ENCODE measurements at places on chromosomes 2 and 18.
A peak's percentile ranks its signal among the peaks of the same experiment; 100 is the strongest.

DNA sequence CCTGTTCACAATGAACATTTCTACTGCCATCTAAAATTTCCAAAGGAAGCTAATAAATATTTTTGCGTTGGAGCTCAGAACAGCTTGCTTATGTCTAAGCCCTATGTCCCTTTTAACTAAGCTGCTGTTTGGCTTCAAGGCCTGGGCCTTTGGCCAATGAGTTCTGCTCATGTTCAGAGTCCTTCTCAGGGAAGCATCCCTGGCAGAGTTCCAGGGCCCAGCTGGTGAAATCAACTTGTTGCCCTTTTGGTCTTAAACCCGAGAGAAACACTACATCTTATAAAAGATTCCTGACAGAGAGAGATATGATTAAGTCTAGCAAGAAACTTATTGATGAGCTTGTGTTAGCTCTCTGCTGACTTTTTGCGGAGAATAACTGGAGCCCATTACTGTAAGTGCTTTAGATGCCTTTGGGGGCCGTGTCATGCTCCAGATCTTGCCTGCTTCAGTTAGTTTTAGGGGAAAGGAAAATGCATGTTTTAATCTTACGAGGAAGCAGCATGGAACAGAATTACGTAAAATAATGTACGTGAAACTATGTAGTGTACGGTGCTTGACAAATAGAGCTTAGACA is 102.5 kb upstream of the NOSTRIN start:
- peak; percentile 94 for DNase-seq

DNA sequence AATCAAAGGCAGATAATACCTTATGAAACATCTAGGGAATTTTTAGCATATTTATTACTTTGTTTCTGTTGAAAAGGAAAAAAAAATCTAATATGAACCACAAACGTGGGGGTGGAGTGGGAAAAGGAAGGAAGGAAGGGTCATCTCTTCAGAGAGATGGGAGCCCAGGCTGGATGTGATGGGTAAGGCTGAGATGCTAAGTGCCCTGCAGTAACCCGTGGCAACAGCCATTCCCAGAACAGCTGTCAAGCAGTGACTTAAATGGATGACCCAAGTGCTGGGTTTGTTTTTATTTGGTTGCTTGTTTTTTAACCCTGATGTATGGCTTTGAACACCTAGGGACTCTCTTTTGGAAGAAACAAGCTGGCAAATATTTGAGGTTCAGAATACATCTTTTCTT is 50.7 kb upstream of the KLF7 start:
- DNase-seq, result no peak

- no peak for DNase-seq
Observed at GRCh38 chr2:150471813-150472510, 15.5 kb downstream of the RND3 start.

DNA sequence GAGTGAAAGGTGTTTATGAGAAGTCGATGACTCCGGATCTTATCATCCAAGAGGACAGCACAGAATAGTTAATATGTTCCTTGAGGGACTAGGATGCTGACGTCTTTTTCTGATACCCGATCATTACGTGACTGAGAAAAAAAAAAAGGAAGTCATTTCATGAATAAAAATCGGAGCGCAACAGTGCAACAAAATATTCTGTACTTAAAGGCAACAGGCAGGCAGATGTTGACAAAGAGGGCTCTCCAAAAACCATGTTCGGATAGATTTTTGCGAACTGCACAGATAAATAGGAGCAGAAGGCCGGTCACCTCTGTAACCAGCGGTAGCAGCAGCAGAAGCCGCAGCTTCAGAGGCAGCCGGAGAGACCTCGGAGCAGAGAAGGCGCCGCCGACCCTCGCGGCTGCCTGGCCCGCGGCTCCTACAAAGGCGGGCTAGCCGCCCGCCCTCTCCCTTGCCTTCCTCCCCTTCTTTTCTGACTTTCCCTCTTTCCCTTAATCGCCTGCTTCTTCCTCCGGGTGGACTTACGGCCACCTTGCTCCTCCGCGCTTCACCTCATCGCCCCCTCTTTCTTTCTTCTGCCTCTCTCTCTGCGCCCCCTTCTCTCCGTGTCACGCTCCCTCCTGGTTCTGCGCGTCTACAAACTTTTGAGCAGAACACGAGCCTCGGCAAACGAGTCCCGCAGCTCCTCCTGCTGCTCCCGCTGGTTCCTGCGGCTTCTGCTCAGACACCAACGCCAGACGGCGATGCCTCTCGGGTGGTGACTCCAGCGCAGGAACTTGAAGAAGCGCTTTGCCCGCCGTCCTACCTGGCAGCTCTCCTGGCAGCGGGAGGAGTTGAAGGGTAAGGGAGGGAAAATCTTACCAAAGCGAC is at the start of gene ADCYAP1:
ADCYAP1 (plus strand) TSS at position 654 of the 873 bp plus-strand sequence. CDS start 516 bp downstream, outside the sequence.
- no peak for DNase-seq

- no peak for DNase-seq
Observed at GRCh38 chr2:194182888-194183287, 1474.1 kb upstream of the SLC39A10 start.

- peak; percentile 59 for DNase-seq
Observed at GRCh38 chr18:23619388-23619881, 33.1 kb upstream of the NPC1 start.

DNA sequence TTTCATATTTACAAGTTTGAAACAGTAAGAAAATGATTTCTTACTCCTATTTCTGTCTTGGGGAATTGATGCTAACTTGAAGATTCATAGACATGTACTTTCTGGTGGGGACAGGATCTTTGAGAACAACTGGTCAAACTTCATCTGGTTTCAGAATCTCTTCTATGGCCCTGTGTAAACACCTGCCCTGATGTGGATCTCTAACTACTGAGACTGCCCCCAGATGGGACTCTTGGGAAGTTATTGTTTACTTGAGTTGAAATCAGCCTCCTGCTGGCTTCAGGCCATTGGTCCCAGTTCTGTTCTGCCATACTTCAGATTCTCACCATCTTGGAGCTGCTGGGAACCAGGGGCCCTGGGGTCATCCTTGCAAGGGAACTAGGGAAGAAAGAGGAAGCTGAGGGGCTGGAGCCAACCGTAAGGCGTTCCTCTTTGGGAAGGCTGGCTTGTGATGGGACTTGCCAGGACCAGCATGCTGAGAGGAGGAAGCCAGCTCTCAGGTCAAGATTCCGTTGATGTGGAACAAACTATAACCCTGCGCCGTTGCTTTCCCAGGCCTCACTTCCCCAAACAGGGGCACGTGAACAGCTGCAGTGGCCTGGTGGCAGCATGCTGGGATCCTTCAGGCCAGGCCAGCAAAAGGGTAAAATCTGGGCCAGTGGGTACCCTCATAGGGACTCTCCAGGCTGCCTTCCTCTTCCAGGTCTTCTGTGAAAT is 135.5 kb upstream of the CXCR4 start:
- DNase-seq, result no peak

GRCh38 chr18:8300751-8301410 is 308.4 kb upstream of the RAB12 start:
- no peak for DNase-seq

- DNase-seq, result no peak
Observed at GRCh38 chr2:202965810-202966460, 48.7 kb upstream of the NBEAL1 start.

GRCh38 chr2:241649404-241649803 is 11.9 kb downstream of the ATG4B start:
- no peak for DNase-seq

DNA sequence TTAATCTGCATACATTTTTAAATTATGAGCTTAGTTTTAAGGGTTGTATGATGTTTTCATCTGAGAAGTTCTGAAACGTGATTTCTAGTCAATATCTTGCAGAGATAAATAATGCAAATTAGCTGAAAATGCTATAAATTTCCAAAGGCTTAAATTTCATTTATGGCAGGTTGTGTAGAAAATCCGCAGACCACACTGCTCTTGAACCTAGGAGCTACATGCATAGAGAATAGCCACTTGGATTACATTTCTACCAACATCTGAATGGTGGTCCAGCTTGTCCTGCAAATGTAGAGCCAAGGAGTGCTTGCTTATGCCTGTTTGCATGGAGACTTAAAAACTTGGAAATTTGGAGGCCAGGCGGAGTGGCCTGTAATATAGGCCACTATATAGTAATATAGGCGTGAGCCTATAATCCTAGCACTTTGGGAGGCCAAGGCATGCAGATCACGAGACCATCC is 6.8 kb downstream of the MAT2A start:
- no peak for DNase-seq

DNA sequence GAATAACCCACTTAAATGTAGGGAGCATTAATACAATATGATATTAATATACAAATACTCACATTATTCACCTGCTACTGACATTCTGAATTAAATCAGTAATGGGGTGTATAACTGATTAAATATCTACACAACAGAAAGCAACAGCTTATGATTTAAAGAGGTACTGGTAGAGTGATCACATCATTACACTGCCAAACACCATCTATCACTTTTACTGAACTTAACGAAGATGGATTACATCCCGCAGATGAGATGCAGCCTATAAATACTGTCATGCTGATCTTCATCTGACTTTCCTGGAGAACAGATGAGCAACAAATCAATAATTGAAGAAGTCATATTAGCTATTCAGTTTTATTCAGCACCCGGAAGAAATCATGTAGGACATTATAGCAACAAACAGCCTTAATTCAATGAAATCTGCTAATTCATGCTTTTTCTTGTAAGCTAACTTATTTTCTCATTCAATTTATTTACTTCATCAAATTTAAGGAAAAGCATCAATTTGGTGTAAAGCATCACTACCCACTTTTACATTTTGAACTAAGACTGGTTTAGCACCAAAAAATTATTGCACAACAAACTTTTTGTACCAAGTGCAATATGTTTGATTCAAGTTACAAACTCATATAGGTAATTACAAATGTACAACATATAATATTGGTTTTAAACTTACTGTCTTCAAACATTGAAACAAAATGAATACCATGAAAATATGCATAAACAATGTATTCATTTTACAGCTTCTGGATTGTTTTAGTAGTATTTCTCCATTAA is 1509.0 kb downstream of the LRP1B start:
- no peak for DNase-seq

DNA sequence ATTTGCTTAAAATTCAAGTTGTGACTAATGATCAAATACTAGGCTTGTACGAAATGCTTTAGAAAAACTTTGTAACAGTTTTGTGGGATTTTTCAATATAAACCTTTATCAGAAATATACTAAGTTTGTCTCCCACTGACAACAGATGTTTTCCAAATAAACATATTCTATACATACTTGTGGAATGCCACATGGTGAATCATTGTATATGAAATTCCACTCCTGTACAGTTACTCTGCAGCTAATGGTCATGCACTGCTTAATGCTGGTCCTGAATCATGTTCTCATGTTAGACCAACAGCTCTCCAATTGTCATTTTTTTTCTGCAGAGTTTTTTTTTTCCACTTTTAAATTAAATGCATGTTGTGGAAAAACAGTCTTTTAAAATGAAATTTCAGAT is 90.1 kb downstream of the DPP4 start:
- no peak for DNase-seq

DNA sequence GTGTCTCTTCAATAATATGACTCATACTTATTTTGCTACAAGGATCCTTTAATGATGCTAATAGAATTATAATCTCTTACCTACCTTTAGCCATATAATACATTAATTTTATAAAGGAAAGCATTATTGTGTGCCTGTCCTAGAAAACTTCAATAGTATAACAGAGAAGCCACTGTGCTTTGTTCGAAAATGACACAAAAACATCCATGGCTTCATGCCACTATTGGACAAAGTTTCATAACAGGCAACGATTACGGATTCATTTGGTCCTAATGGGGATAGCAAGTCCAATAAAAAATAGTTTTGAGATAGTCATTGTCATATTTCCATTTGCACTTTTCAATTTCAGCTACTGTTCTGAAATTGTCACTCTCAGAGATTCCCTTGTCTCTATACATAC is 52.5 kb upstream of the CCDC150 start:
- DNase-seq, result no peak

DNA sequence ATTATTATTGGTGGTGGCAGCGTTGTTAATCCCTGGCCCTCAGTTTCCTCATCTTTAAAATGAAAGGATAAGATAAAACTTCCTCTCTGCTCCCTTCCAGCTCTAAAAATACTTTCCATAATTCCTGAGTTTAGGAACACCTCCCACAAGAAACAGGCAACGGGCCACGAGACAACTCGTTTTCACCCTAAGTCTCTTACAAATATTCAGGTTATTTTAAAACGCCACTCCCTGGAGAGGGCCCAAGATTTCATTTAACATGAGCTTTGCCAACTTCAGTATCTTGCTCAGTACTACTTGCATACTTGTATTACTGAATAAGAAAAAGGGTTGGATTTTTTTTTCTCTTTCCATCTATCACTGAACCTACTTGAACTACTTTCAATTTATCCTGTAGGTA is 611.1 kb upstream of the FANCL start:
- no peak for DNase-seq

- no peak for DNase-seq
Observed at GRCh38 chr18:59426855-59427254, 67.8 kb upstream of the LMAN1 start.

- no peak for DNase-seq
Observed at GRCh38 chr2:210169516-210170195, 1.6 kb downstream of the KANSL1L start.

DNA sequence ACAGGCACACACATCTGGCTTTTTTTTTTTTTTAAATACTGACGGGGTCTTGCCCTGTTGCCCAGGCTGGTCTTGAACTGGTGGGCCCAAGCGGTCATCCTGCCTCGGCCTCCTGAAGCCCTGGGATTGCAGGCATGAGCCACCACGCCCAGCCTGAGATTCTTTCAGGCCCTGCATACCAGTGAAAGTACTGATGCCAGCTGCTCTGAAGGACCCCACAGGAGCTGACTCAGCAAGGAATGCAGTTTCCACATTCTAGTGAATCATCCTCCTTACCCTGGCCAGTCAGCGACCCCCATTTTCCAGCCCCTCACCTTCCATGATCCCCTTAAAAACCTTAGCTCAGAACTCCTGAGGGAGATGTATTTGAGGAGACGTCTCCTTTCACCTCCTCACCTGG is 5.8 kb upstream of the DTYMK start:
- DNase-seq, result no peak

DNA sequence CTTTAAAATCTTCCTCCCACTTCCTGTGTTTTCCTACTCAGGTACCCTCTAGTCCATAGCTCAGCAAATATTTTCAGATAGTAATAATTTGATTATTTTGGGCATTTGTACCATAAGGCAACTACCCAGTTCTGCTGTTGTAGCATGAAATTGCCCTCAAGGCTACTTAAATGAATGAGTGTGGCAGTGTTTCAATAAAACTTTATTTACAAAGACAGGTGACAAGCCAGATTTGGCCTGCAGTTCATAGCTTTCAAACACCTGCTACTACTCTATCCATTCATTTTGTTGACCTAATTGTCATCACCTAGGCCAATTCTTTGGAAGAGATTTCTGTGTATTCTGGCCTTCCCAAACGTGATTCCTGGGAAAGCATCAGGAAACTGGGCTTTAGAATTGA is 28.9 kb downstream of the NYAP2 start:
- DNase-seq, result no peak

Measured in right lobe of liver (tissue), 6 donors.